IMR-90 (cell line): ENCODE measurements at places on chromosomes 2 and 18.
A peak's percentile ranks its signal among the peaks of the same experiment; 100 is the strongest.

DNA sequence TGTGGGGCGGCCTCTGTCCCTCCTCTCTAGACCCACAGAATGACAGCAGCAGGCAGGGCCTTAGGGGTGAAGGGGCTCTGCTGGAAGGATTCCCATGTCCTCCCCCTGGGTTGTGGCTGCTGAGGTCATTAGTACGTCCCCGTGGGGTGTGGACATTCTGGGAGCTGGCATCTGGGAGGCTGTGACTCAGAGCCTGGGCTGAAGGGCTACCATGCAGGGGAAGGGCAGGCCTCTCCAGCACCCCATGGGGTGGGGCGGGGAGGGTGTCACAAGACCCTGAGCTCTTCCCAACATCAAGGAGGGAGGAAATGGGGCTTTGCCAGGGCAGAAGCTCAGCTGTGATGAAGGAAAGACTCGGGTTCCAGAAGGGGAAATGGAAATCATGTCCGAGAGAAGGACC lies 105.8 kb upstream of the SMAD2 start:
- no peak for DNase-seq

DNA sequence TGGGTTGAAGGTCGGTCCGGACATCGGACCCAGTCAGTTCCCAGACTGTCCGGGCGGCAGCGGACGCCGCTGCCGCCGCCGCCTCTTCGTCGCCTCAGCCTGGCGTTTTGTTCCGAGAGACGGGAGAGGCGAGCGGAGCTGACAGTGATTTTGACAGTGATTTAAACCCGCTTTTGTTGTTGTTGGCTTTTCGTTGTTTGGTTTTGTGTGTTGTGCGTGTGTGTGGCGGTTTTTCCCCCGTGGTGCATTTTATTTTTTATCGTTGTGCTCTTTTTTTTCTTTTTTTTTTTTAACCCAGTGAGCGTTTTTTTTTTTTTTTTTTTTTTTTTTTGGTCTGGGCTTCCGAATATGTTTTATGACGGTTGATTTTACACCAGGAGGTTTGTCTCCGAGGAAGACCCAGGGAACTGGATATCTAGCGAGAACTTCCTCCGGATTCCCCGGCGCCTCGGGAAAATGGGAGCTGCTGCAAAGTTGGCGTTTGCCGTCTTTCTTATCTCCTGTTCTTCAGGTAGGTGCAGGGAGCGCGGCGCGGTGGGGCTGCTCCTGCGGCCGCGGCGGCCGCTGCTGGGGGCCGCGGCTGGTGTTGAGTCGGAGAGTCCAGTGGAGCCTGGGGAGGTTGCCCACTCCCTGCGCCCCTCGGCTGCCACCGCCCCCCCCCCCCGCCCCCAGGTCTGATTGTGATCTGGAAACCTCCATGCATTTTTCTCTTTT lies at the start of gene ACVR2A:
Gene ACVR2A, plus strand, starts transcription at position 333 of the 714 bp plus-strand sequence. Its CDS starts 124 bp downstream, at position 457.
- DNase-seq = peak; percentile 28

DNA sequence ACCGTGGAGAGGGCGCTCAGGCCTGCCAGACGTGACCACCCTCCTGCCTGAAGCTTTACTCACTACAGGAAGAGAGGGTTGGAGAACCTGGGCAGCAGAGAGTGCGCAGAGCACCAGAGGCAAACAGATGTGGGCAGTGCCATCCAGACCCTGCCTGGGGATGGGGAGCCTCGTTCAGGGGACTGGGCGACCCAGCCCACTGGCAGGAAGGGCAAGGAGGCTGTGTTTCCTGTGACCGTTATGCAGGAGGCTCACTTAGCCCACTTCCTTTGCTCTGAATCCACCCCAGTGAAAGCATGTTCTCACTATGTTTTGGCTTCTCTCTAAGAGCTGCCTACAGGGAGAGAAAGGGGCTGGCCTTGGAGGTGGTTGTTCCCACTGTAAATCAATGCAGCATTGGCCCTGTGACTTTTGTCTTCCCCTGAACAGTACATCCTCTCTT lies 23.0 kb upstream of the ACKR3 start:
- no peak for DNase-seq

DNA sequence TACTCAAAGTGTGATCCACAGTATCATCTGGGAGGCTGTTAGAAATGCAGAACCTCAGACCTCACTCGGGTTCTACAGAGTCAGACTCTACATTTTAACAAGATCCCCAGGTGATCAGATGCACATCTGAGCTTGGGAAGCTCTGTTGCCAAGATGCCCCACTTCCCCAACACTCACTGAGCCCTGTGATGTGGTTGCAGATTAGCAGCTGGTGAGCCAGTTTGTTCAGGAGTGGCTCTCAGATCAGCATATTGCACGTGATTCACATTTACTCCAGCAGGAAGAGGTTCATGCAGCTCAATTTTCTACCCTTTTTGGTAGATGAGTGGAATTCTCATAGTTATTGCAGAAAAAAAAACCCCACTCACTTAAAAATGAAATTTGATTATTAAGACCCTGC lies 96.4 kb downstream of the VIT start:
- DNase-seq = no peak
